ENCODE measurements at places on chromosomes 2 and 18.

DNA sequence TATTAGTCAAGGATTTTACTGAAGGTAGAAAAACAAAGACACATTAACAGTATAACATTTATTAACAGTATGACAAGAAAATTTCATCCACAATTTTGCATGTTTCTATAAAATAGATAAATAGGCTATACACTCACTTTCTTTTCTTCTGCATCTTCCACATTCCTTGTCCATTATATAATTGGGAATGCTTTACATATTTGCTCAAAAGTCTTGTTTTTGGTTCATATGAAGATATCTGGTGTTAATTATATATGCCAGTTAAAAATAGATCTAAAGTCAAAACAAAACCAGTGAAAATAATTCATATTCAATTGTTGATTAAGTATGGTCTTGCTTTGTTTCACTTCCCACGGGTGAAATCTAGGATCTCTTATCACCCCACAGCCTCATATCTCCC is 53.4 kb downstream of the SERPINB7 start:
- DNase-seq: no peak

DNA sequence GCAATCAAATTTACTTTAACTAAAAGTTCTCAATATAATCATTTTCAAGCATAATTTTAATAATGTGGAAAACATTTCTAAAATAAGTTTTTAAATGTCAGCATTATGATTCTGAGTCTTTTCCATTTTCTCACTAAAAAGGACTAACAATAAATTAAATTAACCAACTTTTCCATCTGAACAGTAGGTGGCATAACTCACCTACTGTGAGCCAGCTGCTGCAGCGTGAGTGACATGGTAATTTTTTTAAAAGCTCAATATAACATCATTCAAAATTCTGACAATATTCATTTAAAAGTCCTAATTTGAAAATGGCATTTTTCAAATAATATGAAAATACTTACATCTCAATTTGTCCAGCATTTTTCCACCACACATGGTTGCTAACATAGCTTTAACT is 66.5 kb downstream of the DTNB start:
- DNase-seq: no peak

- no peak for DNase-seq
Observed at GRCh38 chr2:159409116-159409800, 122.8 kb upstream of the WDSUB1 start.

DNA sequence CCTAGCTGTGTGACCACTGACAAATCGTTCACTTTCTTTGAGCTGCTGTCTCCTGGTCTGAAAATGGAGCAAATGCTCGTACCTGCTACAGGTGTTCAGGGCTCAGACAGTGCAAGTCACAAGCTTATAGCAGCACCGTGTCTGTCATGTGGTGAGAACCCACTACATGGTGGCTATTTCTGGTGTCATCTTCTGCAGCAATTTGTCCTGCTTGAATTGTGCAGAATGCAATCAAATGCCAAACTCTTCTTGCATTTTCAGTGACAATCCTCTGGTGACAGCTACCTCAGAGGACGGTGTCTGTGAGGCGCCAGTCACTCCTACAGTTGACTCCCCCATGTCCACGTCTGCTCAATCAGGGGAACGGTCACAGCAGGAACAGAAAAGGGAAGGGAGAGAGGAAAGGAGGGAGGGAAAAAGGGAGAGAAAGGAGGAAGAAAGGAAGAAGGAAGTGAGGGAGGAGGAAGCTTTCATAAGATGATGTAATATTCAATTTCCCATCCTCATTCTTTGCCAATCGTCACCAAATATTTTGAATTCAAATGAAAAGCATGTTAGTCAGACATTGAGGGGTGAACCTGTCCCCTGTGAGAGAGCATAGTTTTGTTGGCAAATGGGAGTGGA is 122.2 kb downstream of the BCL2 start:
- DNase-seq: no peak

- no peak for DNase-seq
Observed at GRCh38 chr2:157995117-157995516, 106.6 kb upstream of the UPP2 start.

DNA sequence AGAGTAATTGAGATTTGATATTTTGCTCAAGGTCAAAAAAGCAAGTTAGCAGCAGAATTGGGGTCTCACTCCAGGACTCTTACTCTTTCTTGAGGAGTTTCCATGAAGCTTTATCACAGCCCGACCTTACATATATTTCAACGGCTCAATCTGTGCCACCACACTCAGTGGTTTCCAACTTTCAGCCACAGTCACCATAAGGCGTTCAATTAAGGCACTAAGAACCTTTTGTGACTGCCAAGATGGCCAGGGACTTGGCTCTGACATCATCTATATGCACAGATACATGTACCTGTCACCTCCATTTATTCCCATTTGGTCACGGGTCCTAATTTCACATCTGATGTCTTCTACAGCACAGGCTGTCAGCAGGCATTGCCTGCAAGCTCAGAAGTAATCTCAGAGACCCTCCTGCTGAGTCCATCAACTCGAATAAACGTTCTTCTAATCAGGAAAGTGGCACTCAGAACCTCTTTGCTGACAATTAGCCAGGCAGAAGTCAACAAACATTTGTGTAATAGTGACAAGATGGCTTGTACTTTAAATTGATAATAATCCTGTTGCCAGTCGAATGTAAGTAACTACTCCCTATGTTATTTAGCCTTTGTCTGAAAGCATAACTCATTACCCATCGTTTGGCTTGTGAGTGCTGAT is 16.1 kb downstream of the DYTN start:
- no peak for DNase-seq

DNA sequence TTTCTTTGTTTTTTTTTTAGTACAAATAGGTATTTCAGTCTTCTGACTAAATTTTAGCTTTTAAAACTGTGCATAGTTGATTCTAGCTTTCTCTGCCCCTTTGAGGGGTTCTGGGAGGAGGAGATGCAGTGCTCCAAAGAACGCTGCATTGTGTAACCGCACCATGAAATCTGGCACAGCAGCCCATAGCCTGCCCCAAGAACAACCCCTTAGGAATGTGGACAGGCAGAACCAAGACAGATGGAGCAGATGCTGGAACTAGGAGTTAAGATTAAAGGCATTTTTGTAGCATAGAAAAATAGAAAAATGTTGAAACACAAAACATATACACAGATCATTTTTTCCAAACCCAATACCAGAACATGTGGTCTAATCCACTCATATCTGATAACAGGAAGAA is 187.5 kb downstream of the SCG2 start:
- DNase-seq: peak; percentile 7

- DNase-seq: no peak
Observed at GRCh38 chr2:97747716-97748115, 34.3 kb downstream of the ZAP70 start.

GRCh38 chr18:55121397-55122170 is 162.3 kb upstream of the CCDC68 start:
- no peak for DNase-seq

- DNase-seq: peak; percentile 54
Observed at GRCh38 chr2:46003903-46004473, 293.2 kb upstream of the EPAS1 start.

GRCh38 chr18:79657342-79657996 is 22.1 kb upstream of the CTDP1 start:
- DNase-seq: no peak

DNA sequence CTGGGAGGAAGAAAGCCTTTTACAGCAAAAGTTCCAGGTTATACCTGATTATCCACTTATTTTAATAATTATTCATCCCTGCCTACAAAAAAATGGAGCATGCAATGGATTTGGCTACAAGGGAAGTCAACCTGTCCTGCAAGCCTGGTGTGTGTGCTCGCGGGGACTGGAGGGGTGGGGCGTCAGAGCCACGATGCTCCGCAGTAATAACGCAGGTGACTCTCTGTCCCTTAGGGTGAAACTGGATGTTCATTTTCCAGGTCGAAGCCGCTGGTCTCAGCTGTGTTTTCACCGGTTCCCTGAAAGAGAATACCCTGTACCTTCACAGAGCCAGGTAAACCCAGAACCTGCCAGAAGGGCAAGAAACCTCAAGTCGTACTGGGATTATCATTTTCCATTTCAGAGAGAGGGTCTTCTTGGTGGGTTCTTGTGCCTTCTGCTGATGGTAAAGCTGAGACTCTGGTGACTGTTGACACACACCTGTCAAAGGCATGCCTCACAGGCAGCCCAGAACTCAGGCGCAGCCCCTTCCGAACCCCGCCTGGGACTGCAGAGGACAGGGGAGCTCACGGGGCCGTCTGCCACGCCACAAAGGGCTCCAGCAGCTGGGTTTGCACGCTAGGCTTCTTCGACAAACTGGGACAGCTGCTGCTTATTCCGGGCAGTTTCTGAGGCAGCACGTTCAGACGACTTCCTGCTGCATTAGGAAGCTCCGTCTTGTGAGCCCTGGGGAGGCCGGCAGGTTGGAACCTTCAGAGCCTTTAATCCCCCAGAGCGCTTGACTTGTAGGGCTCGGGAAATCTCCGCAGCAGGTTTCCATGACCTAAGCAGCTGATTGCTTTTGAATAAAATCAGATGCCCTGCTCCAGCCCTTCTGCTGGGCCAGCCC is 58.6 kb downstream of the KCNG2 start:
- no peak for DNase-seq

GRCh38 chr2:223890721-223891120 is 53.3 kb upstream of the AP1S3 start:
- no peak for DNase-seq

DNA sequence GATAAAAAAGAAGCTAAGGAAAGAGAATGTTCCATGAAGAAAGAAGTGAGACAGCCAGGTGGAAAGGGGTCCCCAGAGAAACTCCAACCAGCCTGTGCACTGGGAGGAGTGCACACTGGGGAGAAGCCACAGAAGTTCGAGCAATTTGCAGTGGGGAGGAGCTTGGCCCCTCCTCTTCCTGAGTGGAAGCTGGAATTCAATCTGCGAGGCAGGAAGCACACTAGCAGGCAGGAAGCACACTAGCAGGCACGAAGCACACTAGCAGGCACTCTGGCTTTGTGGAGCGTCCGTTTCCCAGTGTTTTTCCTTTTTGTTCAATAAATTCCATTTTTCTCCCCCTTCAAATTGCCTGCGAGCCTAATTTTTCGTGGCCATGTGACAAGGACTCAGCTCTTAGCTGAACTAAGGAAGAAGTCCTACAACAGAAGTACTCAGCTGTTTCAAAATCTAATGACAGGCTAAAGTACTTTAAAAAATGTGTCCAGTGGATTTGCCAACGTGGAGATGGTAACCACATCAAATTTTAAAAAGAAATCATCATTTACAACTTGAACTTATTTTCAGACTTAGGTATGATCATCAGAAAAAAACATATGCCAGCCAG is 21.4 kb upstream of the SPIRE1 start:
- DNase-seq: no peak

DNA sequence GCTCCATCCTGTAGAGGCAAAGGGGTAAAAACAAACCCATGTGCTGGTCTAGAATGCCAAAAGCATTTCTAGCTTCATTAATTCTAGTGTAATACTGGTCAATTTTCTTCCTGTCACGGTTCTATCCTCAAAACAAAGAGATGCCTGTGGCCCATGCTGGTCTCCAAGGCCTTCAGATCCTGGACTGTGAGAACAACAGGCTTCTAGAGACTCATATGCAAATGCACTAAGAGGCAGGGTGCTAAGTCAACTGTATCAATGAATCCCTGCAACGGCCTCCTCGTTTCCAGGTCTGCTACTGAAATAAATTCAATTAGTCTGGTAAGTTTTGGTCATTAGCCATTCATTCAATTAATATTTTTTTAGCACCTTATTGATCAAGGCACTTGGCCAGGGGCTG is 4.0 kb downstream of the IFT172 start:
- DNase-seq: no peak

All from AG04450 (cell line).